ENCODE measurements at places on chromosomes 5 and 9. TPM values are rescaled to one million over a fixed set of nuclear protein-coding genes. Genes with fewer than 3 reads are reported as not detected.

Gene PCDHGB7
- total RNA-seq: 11.3 TPM

Gene MAN2A1
- 8.6 TPM for total RNA-seq

DNA sequence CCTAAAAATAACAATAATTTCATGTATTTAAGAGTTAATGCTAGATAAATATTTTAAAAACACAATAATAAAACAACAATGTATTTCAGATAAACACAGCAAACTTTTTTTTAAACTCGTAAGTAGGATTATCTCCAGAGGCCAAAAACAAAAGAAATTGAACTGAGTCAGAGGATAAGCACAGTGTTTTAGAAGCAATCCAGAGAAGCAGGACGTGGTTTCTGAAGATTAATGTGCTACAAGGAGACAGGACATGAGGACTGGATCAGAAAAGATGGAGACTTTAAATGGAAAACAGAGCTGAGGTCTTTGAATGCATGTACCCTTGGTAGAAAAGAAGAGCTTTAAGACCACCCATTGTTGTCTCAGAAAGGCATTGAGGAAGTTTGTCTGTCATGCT, 491.2 kb upstream of the TLE4 start:
- DNase-seq: no peak
- no peak overlapping the region for H3K27ac ChIP-seq
- H3K4me1 ChIP-seq: no peaks in the 10 kb centered on the region
- no peak overlapping the region for H3K4me3 ChIP-seq
- H3K27me3 ChIP-seq: no peaks in the 10 kb centered on the region

DNA sequence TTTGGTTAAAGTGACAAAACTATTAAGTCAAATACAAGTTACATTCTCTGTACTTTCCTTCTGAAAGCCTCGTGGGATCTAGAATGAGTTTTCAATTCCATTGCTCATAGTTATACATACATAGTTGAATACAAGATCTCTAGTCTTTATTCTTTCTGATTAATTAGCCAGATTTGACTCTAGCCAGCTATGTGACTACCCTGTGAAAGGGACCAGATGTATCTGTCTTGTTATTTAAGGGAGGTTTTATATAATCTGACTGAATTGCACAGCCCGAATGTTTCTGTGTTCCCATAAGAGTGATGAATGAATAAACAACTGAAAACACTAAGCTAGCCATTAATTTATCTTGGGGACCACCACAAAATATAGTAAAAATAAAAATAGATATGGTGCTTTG, 166.7 kb downstream of the TMEM167A start:
- no peak overlapping the region for H3K4me3 ChIP-seq
- H3K27ac ChIP-seq: no peak overlapping the region
- H3K36me3 ChIP-seq: no peaks in the 10 kb centered on the region
- H3K4me1 ChIP-seq: peaks cover 9% of the 10 kb centered on the region
- H3K27me3 ChIP-seq: no peaks in the 10 kb centered on the region
